ENCODE measurements at places on chromosomes 3 and 15.

GRCh38 chr3:47908744-47909143 is 105.8 kb downstream of the DHX30 start:
- no peak for DNase-seq

DNA sequence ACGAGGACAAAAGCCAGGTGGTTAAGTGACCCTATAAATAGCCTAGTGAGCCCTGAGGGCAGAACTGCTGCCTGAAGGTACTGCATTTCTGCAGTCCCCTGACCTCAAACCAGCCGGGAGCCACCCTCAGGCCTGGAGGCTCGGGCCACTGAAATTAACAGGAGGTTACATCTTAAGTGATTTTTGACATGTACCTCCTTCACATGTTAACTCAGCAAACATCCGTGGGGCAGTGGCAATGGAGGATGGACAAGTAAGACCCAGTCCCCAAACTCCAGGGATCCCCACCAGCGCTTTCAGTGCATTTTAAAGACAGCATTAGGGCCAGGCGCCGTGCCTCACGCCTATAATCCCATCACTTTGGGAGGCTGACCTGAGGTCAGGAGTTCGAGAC is 26.2 kb downstream of the PSTPIP1 start:
- DNase-seq = no peak

GRCh38 chr15:51623386-51623938 is 891 bp upstream of the DMXL2 start:
- DNase-seq = no peak

- no peak for DNase-seq
Measured at GRCh38 chr3:73452729-73453128, 172.0 kb downstream of the PDZRN3 start.

DNA sequence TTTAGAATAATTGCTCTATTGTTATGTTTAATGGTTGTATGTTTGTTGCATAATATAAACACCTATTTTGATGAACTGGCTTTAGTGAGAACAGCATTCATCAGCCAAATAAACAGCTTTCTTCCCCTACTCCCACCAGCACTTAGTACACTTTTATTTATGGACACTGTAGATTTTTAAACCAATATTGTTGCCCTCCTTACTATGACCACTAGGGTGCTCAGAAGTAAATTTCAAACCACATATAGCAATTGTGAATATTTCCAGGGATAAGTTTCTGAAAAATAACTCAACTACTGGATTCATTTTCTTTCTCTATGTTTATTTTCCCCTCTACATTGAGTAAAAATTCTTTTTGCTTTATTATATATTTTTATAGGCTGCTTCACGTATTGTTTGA is 84.7 kb upstream of the PTX3 start:
- DNase-seq = no peak

DNA sequence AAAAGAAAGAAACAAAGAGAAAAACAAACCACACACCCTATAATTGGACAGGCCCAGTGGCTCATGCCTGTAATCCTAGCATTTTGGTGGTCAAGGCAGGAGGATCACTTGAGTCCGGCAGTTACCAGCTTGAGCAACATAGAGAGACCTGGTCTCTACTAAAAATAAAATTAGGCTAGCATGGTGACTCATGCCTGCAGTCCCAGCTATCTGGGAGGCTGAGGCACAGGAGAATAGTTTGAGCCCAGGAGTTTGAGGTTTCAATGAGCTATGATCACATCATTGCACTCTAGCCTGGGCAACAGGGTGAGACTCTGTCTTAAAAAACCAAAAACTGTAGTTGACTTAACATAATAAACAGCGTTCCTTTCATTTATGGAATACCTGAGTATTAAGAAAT is 72.3 kb upstream of the ST3GAL6 start:
- no peak for DNase-seq

DNA sequence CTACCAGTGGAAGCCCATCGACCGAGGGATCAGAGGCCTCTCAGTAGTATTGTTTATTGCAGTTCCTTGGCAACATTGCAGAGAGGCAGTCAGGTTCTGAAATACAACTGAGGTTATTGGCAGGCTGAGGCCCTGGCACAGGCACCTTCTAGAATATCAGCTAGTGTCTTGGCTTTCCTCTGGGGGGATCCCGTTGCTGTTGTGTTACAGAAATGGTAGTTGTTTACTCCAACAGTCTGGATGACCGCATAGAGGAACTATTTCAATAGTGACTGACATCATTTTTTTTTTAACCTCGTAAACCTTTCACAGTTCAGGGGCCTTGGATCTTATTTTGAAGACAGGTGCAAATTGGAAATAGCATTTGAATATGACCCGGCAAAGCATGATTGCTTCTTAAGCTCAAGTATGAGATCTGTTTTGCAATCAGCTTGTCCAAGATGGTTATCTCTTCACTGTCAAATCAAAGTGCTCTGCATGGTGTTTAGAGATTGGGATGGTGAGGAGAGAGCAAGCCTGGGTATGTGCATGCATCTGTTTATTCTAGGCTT is 63.9 kb downstream of the PGPEP1L start:
- DNase-seq = no peak

DNA sequence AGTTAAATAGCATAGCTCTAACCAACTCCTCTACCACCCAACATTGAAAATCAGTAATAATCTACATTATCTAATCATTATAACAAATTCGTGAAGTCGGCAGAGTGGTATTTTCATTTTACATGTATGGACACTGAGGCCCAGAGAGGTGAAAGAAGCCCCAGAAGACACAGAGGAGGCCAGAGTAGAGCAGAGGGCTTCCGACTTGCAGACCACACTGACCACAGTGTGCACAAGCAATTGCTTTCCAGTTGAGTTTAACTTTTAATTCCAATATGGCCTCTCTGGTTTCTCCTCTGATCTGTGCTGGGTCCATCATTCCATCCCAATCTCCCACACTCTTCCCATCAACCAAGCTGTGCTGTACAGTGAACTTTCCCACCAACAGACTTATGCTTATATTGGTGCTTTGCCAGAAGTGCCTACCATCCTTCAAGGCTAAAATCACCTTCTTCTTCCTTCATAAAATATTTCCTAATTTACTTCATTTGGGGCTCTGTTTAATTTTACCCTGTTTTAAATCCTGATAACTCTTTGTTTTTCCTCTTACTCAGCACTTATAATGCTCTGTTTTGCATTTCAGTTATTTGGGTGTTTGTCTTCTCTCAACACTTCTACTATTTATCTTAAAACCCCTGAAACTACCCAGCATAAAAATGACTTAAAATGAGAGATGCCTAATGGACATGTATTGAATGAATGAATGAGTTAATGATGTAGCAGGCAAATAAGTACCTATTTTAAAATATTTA is 81.8 kb upstream of the TNFSF10 start:
- DNase-seq = no peak

DNA sequence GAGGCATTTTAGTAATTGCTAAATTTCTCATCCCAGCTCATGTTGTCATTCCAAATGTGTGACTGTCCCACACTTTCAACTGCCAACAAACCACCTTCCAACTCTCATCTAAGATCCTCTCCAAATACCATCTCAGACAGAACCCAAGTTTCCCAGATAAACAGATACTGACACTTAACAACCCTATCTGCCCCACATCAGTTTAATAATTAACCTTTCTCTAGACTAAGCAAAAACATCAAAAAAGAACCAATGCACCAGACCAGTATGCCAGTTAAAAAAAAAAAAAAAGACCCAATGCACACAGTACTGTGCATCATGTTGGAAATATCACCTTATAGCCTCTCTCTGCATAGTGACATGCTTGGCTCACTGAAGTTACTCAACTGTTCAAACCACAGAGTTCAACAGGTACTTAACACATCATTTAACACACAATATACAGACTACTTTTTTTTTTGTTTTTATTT is 5.5 kb downstream of the SFMBT1 start:
- DNase-seq = no peak

GRCh38 chr3:182485301-182485700 is 308.0 kb upstream of the ATP11B start:
- no peak for DNase-seq

DNA sequence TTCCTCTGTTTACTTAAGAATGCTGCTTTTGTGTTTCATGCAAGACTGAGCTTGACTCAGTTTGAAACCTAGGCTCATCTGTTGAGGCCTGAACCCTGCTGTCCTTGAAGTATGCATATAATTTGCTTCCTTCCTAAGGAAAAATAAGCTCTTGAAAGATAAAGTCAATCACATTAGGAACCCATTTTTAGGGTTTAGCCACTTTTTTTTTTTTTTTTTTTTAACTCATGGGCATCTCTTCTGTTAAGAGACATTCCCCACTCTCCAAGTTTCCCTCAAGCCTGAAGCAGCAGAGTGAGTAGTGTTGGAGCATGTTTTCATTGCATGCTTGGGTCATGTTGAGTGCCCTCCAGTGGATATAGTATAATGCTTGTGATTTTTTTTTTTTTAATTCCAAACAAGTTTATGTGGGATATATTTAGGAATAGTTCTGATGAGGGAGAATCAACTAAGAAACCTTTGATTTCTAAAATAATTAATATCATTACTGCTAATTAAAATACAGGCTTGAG is 3.6 kb downstream of the CTNNB1 start:
- no peak for DNase-seq

DNA sequence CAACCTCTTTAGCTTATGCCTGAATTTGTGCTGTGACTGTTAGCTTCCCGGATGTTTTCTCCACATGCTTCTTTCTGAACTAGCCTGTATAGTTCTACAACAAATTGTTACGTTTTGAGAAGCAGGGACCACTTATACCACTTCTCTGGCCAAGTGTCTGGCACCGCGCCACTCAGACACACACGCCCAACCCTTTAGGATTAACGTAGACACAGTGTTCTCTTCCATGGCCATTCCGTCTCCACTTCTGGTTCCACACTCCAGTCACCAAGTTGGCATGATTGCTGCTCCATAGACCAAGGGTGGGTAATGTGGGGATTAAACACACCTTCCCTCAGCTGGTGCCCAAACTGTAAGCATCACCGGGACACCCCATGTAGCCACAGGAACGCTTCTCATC is 755 bp upstream of the TMEM108 start:
- no peak for DNase-seq

GRCh38 chr15:89177633-89178306 is 43.6 kb downstream of the RLBP1 start:
- DNase-seq = peak; percentile 39

DNA sequence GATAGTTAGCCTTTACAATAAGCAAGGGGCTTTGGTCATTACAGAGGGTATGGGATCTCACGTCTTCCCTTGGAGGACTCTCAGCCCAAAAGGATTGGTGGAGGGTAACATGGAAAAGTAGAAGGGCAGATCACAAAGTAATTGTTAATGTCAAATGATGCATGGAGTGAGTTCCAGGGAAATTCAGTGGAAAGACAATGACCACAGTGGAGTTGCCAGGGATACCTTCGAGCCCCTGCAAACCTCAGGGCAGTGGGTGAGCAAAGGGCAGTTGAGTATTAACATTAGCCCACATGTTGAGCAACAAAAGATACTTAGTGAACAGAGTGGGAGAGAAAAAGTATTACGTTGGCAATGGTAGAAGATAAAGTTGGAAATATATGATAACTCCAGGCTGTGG is 593.4 kb upstream of the NR2F2 start:
- DNase-seq = no peak

DNA sequence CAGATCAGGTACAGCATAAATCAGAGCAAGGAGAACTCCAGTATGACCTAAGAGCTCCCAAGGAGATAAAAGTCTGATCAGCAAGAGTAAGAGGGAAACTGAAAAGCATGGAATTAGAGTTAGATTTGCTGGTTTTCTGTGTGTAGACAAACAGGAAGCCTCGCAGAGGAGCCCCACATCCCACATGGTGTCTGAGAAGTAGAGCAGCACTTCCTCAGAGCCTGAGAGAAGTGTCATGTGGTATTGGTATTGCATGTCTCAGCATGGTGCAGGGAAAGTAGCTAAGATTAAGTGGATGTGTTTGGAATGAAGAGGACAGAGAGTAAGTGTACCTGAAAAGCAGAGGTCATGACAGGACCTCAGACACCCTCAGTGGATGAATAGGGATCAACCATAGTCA is 175.4 kb upstream of the GBE1 start:
- no peak for DNase-seq

DNA sequence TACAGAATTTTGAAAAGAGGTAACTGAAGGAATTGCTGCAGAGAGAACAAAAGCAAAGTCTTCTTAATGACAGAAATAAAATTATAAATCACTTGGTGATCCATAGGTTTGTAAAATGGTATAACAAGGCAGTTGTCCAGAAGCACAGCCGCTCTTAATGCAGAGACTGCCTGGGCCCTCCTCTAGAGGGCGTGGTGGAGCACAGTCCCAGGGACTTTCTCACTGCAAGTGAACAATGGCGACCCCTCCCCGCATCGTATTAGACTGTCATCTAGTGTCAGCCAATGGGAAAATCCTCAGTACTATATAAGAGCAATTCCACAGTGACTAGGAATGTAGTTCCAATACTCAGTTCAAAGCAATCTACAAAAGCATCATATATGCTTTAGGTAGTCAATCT is 26.4 kb upstream of the ZBED2 start:
- no peak for DNase-seq

- no peak for DNase-seq
Measured at GRCh38 chr3:71838406-71838805, 53.5 kb upstream of the PROK2 start.

GRCh38 chr3:182905623-182906022 is 74.7 kb downstream of the DCUN1D1 start:
- no peak for DNase-seq

DNA sequence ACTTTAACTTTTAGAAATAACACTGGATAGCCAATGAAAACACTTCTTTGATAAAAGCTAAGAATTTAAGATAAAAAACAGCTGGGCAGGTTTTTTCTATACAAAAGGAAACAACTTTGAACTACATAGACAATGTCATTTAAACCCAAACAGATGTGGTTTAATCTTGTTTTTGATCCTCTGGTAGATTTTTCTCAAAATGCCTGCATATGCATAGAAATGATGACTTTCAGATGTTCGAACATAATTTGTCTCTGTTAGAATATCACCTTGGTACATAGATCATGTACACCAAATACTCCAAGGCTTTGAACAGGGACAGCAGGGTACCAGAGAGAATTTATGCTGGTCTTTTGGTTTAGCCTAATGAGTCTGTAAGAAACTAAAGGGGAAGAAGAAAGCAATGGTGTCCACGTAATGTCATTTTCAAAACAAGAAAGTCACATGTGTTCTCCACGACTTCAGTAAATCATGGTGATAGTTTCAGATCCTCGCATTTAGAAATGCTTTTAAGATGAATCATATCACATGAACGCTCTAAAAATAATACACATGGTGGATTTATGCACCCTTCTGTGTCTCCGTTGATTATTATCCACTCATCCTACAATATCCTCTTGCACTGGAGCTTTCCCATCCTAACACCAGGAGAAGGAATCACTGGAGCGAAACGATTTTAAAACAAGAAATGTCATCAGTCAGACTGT is 160.1 kb upstream of the PDZRN3 start:
- no peak for DNase-seq

GRCh38 chr3:4756855-4757574 is 222.2 kb upstream of the BHLHE40 start:
- DNase-seq = no peak

DNA sequence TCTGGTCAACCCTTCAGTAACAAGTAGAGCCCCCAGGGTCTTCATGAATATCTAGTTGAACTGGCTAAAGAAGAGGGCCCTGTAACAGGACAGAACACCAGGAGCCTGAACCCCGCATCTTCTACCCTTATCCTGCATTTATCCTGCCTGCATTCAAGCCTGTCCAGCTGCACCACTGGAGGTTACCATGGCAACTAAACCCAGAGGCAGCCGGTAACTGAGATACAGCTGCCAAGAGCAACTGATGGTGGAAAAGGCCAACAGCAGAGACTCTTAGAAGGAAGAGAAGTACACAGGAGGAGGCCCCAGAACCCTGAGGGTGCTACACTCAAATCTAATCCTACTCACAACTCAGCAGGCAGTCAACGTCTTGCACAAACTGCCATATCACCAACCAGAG is 3.7 kb upstream of the PRKAR2A start:
- DNase-seq = no peak

All from stimulated activated CD8-positive, alpha-beta memory T cell treated with anti-CD3 and anti-CD28 coated beads, Interleukin-12 subunit alpha, Interleukin-12 subunit beta, amount 100 ng/mL, for 1 hour (primary cell).